ENCODE measurements at places on chromosomes 3 and 15. TPM values are rescaled to one million over a fixed set of nuclear protein-coding genes. Genes with fewer than 3 reads are reported as not detected.

The MESP2 gene
- total RNA-seq = 0.75 TPM

The SCN5A gene
- 0.75 TPM for total RNA-seq

The OIP5 gene
- 12.1 TPM for total RNA-seq

The C3orf20 gene
- not detected for total RNA-seq

The SPINK8 gene
- total RNA-seq = not detected

The FXR1 gene
- 228 TPM for total RNA-seq

The ADAMTS9 gene
- total RNA-seq = 2.1 TPM

The LRRC34 gene
- total RNA-seq = 11.1 TPM

The GRAMD2A gene
- 0.33 TPM for total RNA-seq

The DNAJB11 gene
- 69.5 TPM for total RNA-seq

The FHIT gene
- 2.1 TPM for total RNA-seq

The GOLGA8S gene
- under 0.01 TPM for total RNA-seq

The CPN2 gene
- total RNA-seq = not detected

The KNL1 gene
- 43.8 TPM for total RNA-seq

The OSBPL10 gene
- 13.9 TPM for total RNA-seq

The HPS3 gene
- 42.0 TPM for total RNA-seq

The UBE2Q2 gene
- 56.0 TPM for total RNA-seq

The FBXW12 gene
- total RNA-seq = not detected

The ATP13A5 gene
- total RNA-seq = not detected

The STX19 gene
- not detected for total RNA-seq

The SPESP1 gene
- total RNA-seq = 3.2 TPM

The SCN11A gene
- under 0.01 TPM for total RNA-seq

The APOD gene
- total RNA-seq = 0.11 TPM

The CEP152 gene
- 19.9 TPM for total RNA-seq

The OR5K1 gene
- not detected for total RNA-seq

The BTD gene
- 13.1 TPM for total RNA-seq

The LSM3 gene
- 8.0 TPM for total RNA-seq

The WDR6 gene
- total RNA-seq = 85.1 TPM

The TNFAIP8L3 gene
- 13.0 TPM for total RNA-seq

The WNT5A gene
- 4.4 TPM for total RNA-seq

The GOLGA8J gene
- 0.11 TPM for total RNA-seq

The FGF7 gene
- 264 TPM for total RNA-seq

The GATM gene
- total RNA-seq = 0.44 TPM

The SI gene
- not detected for total RNA-seq

The ACTC1 gene
- not detected for total RNA-seq

The KIF15 gene
- 7.4 TPM for total RNA-seq

The FEZF2 gene
- total RNA-seq = not detected

The ITIH3 gene
- total RNA-seq = 0.12 TPM

The GPR27 gene
- 0.12 TPM for total RNA-seq

The PARP15 gene
- under 0.01 TPM for total RNA-seq

The P2RY13 gene
- total RNA-seq = not detected

Data from uterine smooth muscle cell (primary cell).